ENCODE measurements at places on chromosomes 6 and 20.

DNA sequence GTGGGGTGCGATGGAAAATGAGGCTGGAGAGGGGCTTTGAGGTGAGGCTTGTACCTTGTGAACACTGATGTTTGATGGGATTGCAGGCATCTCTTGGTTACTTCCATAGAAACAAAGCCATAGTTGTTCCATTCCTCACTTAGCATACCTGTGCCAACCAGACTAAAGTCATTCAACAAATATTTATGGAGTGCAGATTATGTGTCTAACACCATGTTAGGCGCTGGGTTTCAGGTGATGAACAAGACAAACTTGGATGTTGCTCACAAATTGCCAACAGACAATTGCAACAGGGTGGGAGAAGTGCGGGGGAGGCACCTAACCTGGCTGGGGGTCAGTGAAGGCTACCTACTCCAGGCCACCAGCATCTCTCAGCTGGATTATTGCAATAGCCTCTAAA lies 1.5 kb downstream of the TTPAL start:
- DNase-seq = no peak

GRCh38 chr6:25617997-25618396 lies 34.0 kb upstream of the SCGN start:
- DNase-seq = no peak

- DNase-seq = no peak
These were observed 1.3 kb downstream of the MAN1A1 start for GRCh38 chr6:119348096-119348747.

GRCh38 chr6:80214436-80215022 lies 108.1 kb downstream of the BCKDHB start:
- no peak for DNase-seq

DNA sequence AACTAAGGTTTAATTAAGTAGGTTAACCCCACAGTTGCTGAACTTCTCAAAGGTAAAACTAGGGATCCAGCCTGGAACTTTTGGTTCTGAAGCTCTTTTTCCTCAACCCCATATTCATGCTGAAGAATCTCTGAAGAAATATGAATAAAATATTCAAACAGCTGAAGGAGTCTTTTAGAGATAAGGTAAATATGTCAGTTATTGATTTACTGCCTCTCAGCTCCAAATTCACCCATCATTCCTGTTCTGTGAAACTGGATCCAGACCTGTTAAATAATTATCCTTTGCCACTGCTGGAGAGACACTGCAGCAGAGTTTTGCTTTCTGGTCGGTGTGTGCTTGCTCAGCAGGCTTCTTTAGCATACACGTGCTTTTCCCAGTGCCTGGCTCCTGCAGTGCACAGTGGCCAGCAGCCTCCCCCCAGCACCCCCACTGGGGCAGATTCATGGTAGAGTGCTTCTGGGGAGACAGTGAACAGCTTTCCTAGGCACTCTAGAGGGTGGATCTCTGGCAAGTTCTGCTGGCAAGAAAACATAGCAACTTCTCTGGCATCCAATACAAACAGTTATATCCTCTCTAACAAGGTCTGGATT lies 62.0 kb upstream of the BCLAF1 start:
- no peak for DNase-seq

- no peak for DNase-seq
These were observed 19.4 kb downstream of the VIP start for GRCh38 chr6:152769993-152770392.

- DNase-seq = no peak
These were observed 19.3 kb upstream of the NEDD9 start for GRCh38 chr6:11251553-11252360.

DNA sequence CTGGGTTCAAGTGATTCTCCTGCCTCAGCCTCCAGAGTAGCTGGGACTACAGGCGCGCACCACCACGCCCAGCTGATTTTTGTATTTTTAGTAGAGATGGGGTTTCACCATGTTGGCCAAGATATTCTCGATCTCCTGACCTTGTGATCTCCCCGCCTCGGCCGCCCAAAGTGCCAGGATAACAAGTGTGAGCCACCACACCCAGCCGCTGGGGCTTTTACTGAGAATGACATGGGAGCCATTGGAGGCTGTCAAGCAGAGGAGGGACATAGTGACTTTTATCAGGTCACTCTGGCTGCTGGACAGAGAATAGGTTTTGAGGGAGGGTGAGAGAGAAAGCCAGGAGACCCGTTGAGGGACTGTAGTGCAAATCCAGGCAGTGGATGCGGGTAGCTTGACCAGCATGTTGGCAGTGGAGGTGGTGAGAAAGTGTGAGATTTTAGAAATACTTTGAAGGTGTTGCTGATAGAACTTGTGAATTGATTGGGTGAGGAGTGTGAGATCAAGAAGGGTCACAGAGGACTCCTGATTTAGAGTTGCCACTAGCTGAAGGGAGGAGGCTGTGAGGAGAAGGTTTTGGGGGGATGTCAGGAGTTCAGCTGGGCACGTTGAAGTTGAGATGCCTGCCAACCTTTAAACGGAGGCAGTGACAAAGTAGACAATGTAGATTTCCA lies 14.7 kb downstream of the ZNF341 start:
- no peak for DNase-seq

- DNase-seq = no peak
These were observed 98.4 kb upstream of the PREP start for GRCh38 chr6:105501246-105501645.

DNA sequence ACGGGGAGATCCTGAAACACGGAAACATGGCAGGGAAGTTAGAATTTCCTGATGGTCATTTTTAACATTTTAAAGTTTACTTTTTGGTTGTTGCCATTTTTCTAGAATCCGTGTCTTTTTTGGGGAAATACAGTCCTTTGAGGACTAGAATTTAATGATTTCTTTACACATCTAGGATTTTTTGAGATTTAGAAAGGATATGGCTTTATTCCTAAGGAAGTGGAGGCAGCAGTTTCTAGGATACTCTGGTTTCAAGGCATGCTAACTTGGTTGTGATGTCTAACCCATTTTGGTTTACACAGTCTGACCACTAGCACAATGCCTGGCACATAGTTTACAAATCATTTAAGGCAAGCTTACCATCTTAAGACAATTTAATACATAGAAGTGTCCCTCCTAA lies 1.1 kb upstream of the ZBTB2 start:
- DNase-seq = no peak

Measured in esophagus squamous epithelium (tissue), 5 donors.